DMS153 (cell line): ENCODE measurements at places on chromosomes 1 and 21.
A peak's percentile ranks its signal among the peaks of the same experiment; 100 is the strongest.

DNA sequence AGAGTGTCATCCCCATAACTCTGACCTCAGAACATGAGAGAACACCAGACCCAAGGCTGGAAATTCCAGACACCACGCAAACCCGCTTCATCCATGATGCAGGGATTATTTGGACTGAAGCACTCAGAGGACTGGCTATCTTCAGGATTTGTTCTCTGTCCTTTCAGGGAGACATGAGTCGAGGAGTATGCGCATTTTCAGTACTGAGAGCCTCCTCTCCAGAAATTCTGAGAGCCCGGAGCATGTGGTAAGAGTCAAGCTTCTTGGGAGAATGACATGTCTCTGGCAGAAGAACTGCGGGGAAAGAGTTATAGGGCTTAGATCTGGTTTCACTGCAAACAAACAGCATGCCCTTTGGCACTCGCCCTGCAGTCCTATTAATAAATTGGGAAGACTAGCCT is 6.9 kb downstream of the LAX1 start:
- no peak for DNase-seq

DNA sequence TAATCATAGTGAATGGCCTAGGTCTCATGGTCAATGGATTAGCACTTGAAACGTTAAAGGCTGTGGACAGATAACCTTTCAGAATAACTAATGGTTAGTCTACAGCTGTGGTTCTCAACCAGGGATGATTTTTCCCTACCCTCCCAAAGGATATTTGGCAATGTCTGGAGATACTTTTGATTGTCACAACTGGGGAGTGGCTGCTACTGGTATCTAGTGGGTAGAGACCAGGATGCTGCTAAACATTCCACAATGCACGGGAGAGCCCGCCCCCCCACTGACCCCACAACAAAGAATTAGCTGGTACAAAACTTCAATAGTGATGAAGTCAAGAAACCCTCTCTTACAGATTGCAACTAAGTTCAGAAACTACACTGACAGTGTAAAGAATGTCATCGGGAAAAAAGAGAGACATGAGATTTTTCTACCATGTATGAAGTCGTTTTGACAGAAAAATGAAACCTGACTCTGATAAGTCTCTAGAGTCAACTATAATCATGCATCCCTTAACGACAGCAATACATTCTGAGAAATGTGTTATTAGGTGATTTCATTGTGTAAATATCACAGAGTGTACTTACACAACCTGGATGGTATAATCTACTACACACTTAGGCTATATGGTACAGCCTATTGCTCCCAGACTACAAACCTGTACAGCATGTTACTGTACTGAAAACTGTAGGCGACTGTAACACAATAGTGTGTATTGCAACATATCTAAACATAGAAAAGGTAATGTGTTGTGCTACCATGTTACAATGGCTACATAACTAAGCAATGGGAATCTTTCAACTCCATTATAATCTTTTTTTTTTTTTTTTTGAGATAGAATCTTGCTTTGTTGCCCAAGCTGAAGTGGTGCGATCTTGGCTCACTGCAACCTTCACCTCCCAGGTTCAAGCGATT is 49.7 kb upstream of the PRDX6 start:
- DNase-seq, result no peak

DNA sequence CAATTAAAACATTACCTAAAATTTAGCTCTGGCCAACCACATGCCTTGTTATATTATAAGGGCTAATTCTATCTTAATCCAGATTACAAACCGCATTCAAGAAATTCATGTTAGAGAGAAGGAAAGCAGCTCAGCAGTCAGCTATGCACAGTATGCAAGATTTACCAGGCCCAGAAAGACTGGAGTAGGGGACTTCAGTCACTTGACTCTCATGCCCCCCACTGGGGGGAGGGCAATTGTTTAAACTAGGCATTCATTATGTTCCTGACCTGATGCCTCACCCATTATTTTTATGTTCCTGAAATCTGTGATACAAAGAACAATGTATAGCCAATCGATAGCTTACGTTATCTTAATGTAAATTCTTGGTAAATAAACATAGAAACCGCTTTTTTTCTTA is 96.9 kb downstream of the ZNF644 start:
- no peak for DNase-seq

DNA sequence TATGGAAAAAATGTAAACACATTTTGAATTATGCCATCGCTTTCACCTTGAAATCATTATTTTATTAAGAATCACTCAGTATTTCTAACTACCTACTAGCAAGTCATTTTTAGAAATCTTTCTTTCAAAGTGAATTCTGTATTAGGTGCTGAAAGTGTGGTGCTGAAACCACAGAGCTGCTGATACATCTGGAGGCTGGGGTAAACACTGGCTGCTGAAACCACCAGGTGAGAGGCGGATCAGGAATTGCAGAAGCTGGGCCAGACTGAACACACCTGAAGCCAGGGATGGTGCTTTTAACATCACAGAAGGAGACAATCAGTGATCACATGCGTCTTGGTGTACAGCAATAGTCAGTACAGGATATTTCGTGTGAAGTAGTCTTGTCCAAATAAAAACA is 42.2 kb upstream of the KCNE1 start:
- DNase-seq, result no peak

DNA sequence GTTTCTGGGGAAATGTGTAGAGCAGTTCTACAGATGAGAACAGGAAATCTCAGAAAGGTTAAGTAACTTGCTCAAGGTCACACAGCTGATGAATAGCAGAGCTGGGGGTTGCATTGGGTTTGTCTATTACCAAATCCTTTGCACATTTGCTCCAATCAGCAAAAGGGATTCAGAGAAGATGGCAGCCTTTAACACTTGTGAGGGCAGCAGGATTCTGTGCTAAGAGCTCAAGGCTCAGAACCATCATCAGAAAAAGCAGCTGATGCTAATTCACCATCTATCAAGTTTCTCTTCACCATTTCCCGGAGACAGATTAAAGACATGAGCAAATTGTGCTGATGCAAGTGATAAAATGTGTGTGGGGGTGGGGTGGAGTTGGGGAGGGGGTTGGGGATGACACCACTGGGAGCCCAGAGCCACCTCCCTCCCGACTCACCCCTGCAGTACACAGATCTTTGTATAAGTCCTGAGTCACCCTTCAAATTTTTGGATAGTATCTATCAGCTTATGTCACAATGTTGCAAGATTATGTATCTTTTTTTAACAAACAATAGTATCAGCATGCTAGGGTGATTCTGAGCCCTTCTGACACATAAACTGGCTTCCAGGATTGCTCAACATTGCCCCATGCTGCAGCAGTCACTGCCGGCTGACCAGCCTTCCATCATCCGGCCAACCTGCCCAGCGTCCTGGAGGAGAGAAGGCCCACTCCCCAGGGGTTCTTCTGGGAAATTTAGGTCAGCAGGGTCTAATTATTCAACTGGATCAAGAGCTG is 2.8 kb upstream of the SPSB1 start:
- DNase-seq, result no peak

- DNase-seq, result no peak
These were observed 13.4 kb downstream of the DRAXIN start for GRCh38 chr1:11704691-11705475.

GRCh38 chr1:229104654-229105053 is 166.3 kb upstream of the RAB4A start:
- DNase-seq, result no peak

- no peak for DNase-seq
These were observed 53.3 kb downstream of the SYF2 start for GRCh38 chr1:25178917-25179561.

DNA sequence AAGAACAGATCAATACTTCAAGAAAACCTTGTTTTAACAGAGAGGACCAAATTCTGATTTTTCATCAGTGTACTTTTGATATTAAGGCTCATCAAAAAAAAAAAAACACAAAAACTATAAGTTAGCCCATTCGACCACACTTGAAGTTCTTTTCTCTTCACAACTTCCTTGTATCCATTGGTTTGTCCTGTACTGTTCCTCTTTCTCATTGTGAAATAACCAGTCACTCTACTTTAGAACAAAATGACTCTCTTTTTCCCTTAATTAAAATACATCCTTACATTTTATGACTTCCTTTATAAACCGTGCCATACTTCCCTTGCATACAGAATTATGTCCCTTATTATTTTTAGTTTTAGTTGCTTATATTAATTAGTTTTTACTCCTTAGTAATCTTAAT is 8.4 kb downstream of the QSOX1 start:
- no peak for DNase-seq

- no peak for DNase-seq
These were observed 682.4 kb upstream of the TPTE start for GRCh38 chr21:9838738-9839642.

GRCh38 chr1:81967951-81968350 is 167.2 kb downstream of the ADGRL2 start:
- DNase-seq, result peak; percentile 58

DNA sequence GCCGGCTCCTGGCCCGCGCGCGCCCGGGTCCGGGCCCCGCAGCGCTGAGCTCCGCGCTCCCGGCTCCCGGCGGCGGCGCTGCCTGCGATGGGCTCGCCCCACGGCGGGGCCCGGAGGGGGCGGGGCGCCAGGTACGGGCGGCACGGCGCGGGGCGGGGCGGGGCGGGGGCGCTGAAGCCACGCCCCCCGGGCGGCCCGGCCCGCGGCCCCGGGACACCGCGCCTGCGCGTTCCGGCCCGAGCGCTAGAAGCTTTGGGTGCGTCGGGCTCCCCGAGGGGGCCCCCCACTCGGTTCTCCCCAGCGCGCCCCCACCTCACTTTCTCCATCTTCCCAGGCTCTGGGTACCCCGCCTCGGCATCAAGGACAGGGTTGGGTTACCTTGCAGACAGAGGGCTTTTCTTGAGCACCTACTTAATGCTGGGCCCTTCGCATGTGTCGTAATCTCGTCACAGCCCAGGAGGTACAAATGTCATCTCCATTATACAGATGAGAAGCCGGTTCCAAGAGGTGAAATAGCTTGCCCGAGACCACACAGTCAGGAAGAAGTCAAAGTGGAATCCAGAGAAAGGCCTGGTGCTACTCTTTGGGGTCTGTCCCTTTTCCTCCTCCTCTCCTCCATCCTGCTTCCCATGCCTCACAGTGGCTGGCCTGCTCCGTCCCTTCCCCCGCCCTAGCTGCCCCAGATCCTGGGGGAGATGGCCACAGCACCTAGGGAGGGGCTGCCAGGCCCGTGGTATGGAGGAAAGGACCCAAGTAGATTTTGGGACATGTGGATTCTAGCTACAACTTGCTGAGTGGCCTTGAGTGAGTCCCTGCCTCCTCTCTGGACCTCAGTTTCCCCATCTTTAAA is 46.5 kb downstream of the RAP1GAP start:
- DNase-seq, result no peak

GRCh38 chr21:14554948-14555347 is 8.8 kb upstream of the SAMSN1 start:
- no peak for DNase-seq

DNA sequence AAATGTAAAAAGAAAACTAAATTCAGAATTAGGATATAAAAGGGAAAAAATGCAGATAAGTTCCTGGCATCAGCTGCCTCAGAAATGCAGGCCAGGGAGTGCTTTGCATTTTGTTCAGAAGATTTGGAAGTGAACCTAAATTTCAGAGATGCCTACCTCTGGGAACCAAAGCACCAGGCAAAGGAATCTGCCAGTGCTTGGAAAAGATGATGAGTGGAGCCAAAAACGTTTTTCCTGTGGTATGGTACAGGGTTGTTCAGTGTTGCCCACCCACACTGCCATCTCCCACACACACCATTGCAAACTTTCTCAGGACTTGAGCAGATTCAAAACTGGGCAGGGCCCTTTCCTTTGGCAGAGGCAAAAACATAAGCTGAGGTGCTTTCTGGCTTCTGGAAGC is 349.5 kb downstream of the TGFB2 start:
- no peak for DNase-seq

- no peak for DNase-seq
These were observed 197.6 kb upstream of the UBE2U start for GRCh38 chr1:64005801-64006200.

GRCh38 chr1:156654700-156655099 is 12.8 kb downstream of the BCAN start:
- no peak for DNase-seq

- DNase-seq, result no peak
These were observed 120.1 kb upstream of the TNR start for GRCh38 chr1:175863299-175864050.

- peak; percentile 78 for DNase-seq
These were observed 54.9 kb downstream of the CAPZB start for GRCh38 chr1:19430121-19431068.

- no peak for DNase-seq
These were observed 52.4 kb downstream of the ARHGEF10L start for GRCh38 chr1:17591814-17592430.

DNA sequence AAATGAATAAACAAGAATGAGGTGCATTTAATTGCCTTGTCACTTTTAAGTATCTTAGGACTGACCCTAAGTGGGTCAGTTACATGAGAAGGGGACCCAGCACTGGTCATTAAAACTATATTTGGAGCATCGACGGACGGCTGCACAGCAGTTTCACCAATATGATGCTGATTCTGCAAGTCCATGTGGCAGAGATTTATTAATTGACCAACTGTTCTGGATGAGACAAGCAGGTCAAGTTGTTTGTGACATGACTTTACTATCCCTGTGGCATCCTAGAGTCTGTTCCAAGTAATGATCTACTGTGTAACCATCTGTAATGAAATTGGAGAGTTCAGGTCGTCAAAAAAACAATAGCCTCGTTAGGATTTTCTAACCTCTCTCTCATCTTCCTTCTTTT is 9.5 kb downstream of the AMPD1 start:
- DNase-seq, result no peak

GRCh38 chr1:99691175-99691574 is 45.3 kb downstream of the PALMD start:
- no peak for DNase-seq

DNA sequence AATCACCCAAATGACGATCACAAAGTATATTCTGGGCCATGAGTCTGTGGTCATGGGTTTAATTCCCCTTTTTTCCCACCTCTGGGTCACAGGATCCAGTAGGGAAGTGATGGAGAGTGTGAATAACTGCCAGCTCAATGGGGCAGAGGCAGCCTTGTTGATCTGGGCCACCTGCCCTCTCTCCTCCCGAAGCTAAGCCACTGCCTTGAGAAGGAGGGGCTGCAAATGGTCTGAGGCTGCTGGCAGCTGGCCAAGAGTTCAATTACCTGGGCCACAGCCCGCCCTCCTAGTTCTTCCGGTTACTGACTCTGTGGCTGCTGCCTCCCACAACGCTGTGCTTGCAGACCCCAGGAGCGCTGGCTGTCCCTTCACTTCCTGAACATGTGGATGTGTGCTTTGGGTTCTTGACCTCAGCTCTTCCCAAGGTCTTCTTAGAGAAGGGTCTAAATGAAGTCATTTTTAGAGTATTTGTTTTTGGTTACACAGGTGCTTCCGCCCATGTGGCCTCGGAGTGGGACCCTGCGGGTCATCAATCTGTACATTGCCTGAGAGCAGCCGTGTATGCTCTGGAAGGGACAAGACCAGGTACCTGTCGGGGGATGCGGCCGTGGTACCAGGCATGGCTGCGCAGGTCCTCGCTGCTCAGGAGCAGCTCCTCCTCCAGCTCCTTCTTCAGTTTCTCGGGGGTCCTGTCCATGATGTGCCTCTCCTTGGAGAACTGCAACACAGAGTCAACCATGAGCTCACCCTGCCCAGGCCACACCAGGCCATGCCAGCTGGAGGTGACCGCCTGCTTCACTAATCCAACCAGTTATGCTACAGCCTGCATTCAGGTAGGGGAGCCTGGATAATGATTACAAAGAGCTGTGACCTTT is 89.7 kb downstream of the BCAR3 start:
- DNase-seq, result peak; percentile 95

- no peak for DNase-seq
These were observed 378.0 kb upstream of the PRMT6 start for GRCh38 chr1:106678279-106679050.
